Upper lobe of right lung (tissue), 1 donor: ENCODE measurements at places on chromosomes 4 and X. TPM values are rescaled to one million over a fixed set of nuclear protein-coding genes. Genes with fewer than 3 reads are reported as not detected.

BEND4 gene
- 0.43 TPM for total RNA-seq

DNA sequence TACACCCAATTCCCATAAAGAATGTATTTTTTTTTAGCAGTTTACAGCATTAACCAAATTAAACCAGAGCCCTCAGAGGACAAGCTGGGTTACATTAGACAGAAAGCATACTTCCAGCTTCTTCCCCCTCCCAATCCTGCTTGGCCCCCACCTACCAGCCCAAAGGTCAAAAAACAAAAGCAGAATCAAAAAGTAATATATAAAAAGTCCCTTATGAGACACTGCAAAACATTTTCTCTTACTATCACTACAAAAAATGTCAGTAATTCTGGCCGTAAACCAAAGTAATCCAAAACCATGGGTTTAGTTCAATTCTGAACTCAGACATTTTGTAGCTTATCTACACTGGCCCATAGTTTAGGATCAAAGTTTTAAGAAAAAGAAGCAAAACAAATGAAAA, 38.0 kb downstream of the APBB2 start:
- no peak overlapping the region for H3K4me3 ChIP-seq
- no peaks in the 10 kb centered on the region for H3K36me3 ChIP-seq
- H3K27ac ChIP-seq = no peak overlapping the region
- H3K27me3 ChIP-seq = no peaks in the 10 kb centered on the region
- peaks cover 40% of the 10 kb centered on the region for H3K4me1 ChIP-seq

- no peak overlapping the region for H3K4me3 ChIP-seq
- no peaks in the 10 kb centered on the region for H3K27me3 ChIP-seq
- H3K27ac ChIP-seq = no peak overlapping the region
- peaks cover 16% of the 10 kb centered on the region for H3K4me1 ChIP-seq
- DNase-seq = no peak
These were observed 3.7 kb downstream of the BLOC1S4 start for GRCh38 chr4:6719611-6720179.

- peaks cover 9% of the 10 kb centered on the region for H3K36me3 ChIP-seq
- no peak overlapping the region for H3K4me3 ChIP-seq
- no peak overlapping the region for H3K27ac ChIP-seq
- no peaks in the 10 kb centered on the region for H3K4me1 ChIP-seq
These were observed 39.2 kb downstream of the POLA1 start for GRCh38 chrX:24732766-24733500.
